ENCODE measurements at places on chromosomes 1 and 21. TPM values are rescaled to one million over a fixed set of nuclear protein-coding genes. Genes with fewer than 3 reads are reported as not detected.

Gene PLPPR4
- total RNA-seq: 0.11 TPM

Gene FMO5
- 3.2 TPM for total RNA-seq

Gene IGSF21
- total RNA-seq: 0.47 TPM

Gene C1orf226
- 8.7 TPM for total RNA-seq

Gene SPRR2A
- not detected for total RNA-seq

Gene PLEKHN1
- total RNA-seq: not detected

Gene CLCA1
- total RNA-seq: 0.05 TPM

Gene KRTAP10-7
- not detected for total RNA-seq

Gene MFAP2
- 3.0 TPM for total RNA-seq

Gene RIPPLY3
- total RNA-seq: not detected

Gene ZNF669
- 3.2 TPM for total RNA-seq

Gene ZNF644
- total RNA-seq: 23.3 TPM

Gene NBPF6
- total RNA-seq: not detected

Gene HES2
- total RNA-seq: not detected
